AG04449 (cell line): ENCODE measurements at places on chromosomes 13 and 19.
A peak's percentile ranks its signal among the peaks of the same experiment; 100 is the strongest.

- DNase-seq: no peak
Measured at GRCh38 chr19:3605361-3605760, 1.3 kb downstream of the TBXA2R start.

- DNase-seq: no peak
Measured at GRCh38 chr13:85864963-85865530, 65.8 kb upstream of the SLITRK6 start.

DNA sequence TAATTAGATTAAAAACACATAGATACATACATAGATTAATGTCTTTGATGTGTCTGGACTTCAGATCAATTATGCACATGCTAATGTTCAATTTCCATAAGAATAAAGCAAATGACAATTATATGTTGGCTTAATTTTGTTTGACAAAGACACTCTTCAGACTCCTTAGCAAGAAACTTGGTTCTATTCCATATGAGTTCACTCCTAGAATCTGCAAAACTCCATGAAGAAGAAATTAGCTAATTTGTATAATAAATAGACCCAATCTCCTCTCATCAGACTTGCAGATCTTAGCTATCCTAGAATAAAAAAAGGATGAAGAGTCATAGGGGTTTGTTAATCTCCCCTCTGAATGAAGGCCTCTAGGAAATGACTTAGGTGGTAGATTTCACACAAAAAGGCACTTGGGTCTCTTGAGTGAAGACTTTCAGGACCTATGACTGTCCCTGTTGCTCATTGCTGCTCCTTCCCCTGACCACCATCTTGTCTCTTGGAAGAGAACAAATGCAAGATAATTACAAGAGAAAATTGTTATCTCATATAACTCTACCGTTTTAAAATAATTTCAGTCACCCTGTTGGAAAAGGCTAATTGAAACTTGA is 302.2 kb downstream of the EFNB2 start:
- no peak for DNase-seq

DNA sequence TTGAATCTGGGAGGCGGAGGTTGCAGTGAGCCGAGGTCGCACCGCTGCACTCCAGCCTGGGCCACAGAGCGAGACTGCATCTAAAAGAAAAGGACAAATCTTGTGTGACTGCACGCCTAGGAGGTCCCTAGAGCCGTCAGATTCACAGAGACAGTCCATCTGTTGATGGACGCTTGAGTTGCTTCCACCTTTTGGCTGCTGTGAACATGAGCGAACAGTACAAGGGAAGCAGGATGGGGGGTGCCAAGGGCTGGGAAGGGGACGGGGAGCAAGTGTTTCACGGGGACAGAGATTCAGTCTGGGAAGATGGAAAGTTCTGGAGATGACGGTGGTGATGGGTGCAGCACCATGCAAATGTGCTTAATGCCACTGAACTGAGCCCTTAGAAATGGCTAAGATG is 78.7 kb downstream of the GNG7 start:
- DNase-seq: no peak

DNA sequence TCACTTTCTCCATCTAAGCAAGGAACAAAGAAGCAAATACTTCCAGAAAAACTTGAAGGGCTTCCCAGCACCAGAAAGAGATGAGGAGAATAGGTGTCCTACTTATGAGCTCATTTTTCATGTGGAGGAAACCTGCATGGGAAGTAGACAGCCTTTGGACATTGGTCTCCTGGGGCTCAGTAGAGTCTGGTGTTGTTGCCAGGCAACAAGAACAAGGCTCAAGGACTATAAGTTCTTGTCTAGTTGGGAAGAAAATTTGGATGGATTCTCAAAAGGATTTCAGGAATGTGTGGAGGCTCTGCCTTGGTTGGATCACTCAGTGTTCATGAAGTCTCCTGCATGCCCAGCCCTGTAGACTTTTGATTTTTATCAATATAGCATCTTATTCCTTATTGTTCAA is 84.5 kb downstream of the MBNL2 start:
- no peak for DNase-seq

- DNase-seq: no peak
Measured at GRCh38 chr13:53012707-53013106, 15.9 kb upstream of the OLFM4 start.

- DNase-seq: no peak
Measured at GRCh38 chr13:33201659-33202058, 83.9 kb downstream of the STARD13 start.

DNA sequence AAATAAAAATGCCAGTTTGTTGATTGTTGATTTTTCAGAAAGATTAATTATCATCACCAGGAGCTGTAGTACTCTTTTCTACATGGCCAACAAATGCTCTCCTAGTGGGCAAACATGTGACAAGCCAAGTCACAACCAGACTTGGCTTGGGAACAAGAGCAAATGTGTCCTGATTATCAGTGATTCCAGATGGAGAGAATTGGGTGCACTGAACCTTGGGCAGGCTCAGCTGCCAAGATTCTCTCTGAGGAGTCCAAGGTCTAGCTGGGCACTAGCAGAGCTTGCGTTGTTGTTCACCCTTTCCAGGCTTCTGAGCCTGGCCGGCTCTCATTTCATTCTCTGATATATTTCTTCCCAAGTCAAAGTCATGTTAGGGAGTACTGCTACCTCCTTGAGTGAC is 27.3 kb upstream of the GPI start:
- DNase-seq: no peak

- peak; percentile 75 for DNase-seq
Measured at GRCh38 chr13:97221989-97222700, at the start of gene MBNL2. MBNL2 (plus strand) TSS chr13:97222333; CDS start chr13:97276236, 53,903 bp downstream.

DNA sequence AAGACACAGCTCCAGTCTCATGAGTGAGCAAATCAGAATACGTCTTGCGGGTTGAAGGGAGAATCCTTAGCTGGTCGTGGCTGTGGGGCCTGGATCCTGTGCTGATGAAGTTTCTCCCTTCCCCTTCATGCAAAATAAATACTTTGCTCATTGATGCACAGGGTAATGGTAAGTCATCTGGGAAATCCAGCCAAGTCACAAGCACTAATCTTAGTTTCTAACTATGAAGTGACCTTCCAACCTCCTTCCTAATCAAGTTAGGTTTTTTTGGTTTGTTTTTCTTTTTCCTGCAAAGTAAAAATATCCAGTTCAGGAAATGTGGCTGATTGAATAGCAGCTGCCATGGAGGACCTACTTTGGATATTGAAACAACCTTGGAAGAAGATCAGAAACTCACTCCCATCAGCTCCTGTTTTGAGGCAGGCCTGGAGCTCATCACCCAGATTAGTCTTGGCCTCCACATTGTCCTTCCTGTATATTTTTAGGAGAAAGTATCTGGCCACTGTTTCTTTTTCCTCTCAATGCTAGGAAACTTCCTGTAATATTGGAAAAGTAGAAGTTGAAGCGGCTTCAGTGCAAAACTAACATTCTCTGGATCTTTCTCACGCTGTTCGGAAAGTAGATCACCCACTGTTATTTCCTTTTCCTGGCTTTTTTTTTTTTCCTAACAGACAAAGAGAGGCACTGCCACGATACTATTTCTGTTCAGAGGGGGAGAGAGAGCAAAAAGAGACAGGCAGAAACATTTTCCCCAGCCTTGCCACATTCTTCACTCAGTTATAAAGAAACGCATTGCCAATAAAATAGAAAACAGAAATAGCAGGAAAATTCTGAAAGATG is 12.3 kb upstream of the ARL11 start:
- DNase-seq: no peak

GRCh38 chr13:37448153-37448552 is 150.4 kb downstream of the POSTN start:
- DNase-seq: no peak

DNA sequence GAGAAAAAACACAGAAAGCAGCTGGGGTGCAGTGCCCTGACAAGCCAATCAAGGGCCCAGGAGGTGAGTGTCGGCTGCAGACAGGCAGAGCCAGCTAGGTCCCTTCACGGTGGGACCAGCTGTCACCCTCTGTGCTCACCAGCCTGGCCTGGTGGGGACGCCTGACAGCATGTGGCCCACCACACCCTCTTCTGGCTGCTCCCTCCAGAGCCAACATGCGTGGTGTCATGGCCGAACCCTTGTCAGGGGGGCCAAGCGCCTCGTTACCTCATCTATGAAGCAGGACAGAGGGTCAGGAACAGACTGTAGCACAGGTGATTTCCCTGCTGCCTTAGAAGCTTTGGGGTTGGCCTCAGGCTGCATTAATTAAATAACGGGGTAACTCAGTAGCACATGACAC is 40.0 kb upstream of the ISYNA1 start:
- no peak for DNase-seq

- DNase-seq: no peak
Measured at GRCh38 chr13:99484473-99484872, 16.8 kb upstream of the TM9SF2 start.

GRCh38 chr19:36152352-36153091 is at the start of gene COX7A1:
COX7A1 (minus strand) TSS chr19:36152447; CDS start chr19:36152407, 40 bp downstream.
- DNase-seq: no peak

- DNase-seq: no peak
Measured at GRCh38 chr19:7909471-7910067, 5.1 kb upstream of the TGFBR3L start.

GRCh38 chr13:113518076-113518803 is 27.7 kb upstream of the DCUN1D2 start:
- no peak for DNase-seq

DNA sequence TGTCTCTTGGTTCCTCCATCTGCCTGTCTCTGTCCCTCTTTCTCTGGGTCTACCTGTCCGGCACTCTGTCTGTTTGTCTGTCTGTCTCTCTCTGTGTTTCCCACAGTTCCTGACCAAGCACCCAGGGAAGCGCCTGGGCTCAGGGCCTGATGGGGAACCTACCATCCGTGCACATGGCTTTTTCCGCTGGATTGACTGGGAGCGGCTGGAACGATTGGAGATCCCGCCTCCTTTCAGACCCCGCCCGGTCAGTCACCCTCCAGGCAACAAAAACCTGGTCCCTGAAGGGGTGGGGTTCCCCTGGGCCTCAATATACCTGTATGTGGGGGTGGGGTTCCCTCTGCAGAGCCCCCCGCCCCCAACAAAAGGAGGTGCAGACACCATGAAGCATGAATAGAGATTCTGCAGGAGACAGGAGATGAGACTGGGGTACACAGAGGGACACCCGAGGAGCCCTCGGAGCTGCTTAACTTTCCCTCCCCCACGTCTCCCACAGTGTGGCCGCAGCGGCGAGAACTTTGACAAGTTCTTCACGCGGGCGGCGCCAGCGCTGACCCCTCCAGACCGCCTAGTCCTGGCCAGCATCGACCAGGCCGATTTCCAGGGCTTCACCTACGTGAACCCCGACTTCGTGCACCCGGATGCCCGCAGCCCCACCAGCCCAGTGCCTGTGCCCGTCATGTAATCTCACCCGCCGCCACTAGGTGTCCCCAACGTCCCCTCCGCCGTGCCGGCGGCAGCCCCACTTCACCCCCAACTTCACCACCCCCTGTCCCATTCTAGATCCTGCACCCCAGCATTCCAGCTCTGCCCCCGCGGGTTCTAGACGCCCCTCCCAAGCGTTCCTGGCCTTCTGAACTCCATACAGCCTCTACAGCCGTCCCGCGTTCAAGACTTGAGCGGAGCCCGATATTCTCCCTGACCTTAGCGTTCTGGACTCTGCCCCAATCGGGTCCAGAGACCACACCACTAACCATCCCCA is 2.6 kb upstream of the CACNG7 start:
- no peak for DNase-seq

GRCh38 chr13:80712026-80712425 is 371.1 kb upstream of the SPRY2 start:
- DNase-seq: no peak

- no peak for DNase-seq
Measured at GRCh38 chr19:15161028-15161984, 39.5 kb downstream of the NOTCH3 start.

GRCh38 chr19:18058208-18059009 is 28.3 kb downstream of the IL12RB1 start:
- DNase-seq: no peak

DNA sequence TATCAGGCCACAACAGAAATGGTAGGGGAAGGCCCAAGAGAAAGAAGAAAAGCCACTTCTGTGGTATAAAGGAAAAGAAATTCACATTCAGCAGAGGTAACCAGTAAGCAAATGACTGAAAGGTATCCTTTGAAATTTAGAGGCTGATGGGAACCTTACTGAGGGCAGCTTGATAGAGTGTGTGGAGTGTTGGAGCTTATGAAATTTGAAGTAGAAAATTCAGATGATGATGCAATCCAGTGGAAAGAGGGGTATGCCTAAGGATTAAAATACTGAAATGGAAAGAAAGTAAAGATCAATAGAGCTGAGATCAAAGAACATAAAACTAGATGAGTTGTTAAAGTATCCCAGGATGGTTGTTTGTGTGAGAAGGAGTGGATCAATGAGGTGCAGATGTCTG is 42.8 kb upstream of the RFXAP start:
- no peak for DNase-seq

- DNase-seq: no peak
Measured at GRCh38 chr13:85632526-85633195, 166.6 kb downstream of the SLITRK6 start.

DNA sequence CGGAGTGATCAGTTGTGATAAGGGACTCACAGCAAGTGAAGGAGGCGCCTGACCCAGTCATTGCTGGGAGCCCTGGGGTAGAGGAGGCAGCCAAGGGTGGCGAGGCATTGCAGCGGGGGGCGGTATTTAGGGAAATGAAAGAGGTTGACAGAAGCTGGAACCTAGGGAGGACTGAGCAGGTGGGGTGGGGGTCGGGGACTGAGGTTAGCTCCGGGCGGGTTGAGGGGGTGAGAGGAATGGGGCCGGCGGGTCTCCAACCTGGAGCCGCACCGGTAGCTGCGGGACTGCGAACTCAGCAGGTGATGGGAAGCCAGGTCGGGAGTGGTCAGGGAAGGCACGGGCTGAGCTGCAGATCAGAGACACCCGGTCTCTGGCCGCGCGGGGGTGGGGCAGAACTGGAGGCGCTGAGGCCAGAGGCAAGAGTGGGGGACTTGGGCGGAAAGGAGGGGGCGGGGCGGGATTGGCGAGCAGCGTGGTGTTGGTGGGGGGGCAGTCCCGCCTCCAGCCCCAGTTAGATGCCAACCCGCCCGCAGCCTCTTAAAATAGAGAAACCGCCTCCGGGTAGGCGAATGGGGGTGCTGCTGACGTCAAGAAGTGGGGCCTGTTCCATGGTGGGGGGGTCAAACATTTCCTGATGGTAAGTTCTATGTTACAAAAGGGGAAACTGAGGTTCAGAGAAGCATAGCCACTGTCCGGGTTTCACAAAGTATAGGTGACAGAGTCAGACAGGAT is 1.5 kb downstream of the MAST3 start:
- DNase-seq: no peak

- no peak for DNase-seq
Measured at GRCh38 chr19:33402421-33403220, 29.1 kb downstream of the CEBPG start.

- DNase-seq: no peak
Measured at GRCh38 chr13:44906230-44906629, 83.0 kb downstream of the NUFIP1 start.

GRCh38 chr13:87671753-87672605 is 808 bp downstream of the SLITRK5 start:
- DNase-seq: no peak

- no peak for DNase-seq
Measured at GRCh38 chr19:6424195-6424938, at the start of gene KHSRP. KHSRP (minus strand) TSS chr19:6424811; CDS start chr19:6424701, 110 bp downstream.

DNA sequence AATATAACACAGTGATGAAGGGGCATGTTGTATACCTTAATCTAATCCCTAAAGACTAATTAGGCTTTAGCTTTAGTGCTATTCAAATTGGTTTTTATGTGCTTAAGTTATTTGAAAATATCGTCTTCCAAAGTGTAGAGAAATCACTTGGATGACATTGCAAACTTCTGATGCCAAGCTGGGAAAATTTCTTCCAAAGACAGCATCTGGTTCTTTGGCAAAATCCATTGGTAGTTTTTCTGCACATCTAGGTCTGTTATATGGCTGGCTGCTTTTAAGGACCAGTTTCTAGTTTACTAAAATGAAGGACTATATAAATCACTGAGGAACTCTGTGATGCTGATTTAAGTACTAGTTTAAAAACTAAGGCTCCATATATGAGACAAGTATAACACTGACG is 2362.3 kb downstream of the PCDH9 start:
- DNase-seq: no peak
